ENCODE measurements at places on chromosomes 3 and 15.

DNA sequence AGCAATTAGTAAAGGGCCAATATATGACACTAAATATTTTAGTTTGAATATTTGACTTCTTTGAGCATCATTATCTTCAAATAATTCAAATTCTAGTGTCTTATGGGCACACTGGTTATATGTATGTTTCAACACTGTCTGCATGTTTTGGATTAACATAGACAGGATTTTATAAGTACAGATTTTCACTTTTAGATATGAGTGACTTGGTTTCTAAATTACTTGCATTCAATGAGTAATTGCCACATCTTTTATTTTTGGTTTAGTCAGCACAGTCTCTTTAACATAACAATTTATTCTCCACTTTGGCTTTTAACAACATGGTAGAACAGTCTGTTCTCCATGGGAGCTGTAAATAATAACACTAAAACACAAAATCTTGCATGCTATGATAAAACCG lies 674.8 kb downstream of the TBL1XR1 start:
- DNase-seq: no peak

GRCh38 chr3:149879872-149880271 lies 66.9 kb downstream of the RNF13 start:
- DNase-seq: peak; percentile 20

GRCh38 chr15:68874788-68875187 lies 54.1 kb upstream of the ANP32A start:
- DNase-seq: no peak

- DNase-seq: no peak
These were observed 598 bp upstream of the GMNC start for GRCh38 chr3:190863119-190863465.

GRCh38 chr3:52447512-52448355 lies 2.8 kb upstream of the SEMA3G start:
- DNase-seq: no peak

- DNase-seq: no peak
These were observed 3.0 kb upstream of the ZNF280D start for GRCh38 chr15:56736308-56736707.

DNA sequence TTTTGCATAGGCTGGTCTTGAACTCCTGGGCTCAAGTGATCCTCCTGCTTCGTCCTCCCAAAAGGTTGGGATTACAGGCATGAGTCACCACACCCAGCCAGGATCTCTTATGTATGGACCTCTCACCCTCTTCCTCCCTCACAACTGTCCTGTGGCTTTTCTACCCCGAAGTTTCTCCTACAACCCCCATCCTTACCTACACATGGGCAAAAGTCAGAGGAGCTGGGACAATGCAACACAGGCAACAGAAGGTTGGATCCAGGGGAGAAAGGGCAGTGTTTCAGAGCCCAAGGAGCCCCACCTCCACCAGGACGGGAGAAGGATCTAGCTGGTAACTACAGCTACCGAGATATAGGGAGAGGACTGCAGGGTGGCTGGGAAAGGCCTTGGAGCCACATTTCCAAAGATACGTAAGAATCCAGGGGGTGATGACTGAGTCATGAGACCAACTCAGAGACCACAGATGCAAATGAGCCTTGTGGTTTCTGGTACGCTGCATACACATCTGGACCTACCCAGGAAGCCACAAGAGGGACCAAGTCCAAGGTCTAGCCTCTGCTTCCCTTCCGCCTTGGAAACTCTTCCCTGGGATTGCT lies 13.6 kb downstream of the IGDCC4 start:
- DNase-seq: no peak

GRCh38 chr3:94887065-94887464 lies 824.2 kb downstream of the NSUN3 start:
- no peak for DNase-seq

GRCh38 chr3:53065841-53066480 lies 20.1 kb upstream of the SFMBT1 start:
- DNase-seq: no peak

DNA sequence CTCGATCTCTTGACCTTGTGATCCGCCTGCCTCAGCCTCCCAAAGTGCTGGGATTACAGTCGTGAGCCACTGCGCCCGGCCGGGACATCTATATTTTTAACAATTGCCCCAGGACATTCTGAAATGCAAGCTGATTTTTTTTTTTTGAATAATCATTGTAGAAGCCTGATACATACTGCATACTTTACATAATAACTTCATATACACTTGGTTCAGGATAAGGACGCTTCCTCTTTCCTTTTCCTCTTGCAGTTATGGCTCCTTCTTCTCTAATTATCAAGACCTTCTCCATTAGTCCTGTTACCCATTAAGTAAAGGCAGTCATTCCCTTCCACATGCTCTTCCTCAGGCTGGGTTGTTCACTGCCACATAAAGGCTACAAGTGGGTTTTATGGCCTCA lies 58.3 kb downstream of the SLCO3A1 start:
- no peak for DNase-seq

DNA sequence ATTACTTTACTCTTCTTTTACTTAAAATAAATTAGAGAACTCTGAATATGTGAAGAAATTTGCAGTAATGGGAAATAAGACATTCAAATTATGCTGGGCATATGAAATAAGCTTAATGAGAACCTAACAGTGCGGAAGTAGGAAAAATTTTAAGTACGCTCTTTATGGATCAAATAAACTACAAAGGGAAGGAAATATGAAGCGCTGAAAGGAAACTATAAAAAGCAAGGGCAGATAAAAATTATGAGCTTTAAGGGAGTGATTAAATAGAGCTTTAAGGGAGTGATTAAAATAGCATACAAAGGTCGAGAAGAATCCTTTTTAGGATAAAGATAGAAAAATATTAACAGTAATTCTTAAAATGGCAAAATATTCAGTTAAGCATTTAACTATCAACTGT lies 118.3 kb upstream of the AADACL2 start:
- DNase-seq: no peak

DNA sequence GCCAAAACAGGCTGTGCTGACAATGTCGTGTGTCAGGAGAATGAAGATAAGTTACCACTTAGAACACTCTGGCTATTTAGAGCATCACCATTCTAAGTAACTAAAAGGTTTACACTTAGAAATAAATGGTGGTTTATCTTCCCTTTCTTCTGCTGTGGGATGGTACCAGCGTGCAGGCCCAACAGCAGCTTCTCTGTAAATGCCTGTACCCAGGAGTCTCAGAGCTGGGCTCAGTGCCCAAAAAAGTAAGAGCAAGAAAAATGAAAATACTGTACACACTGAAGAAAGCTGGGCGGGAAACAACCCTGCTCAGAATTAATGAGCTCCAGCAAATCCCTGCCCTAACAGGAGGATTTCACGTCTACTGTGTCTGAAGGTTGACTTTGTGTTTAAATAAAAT lies 206.5 kb downstream of the MFSD1 start:
- DNase-seq: no peak

- DNase-seq: no peak
These were observed 46.3 kb upstream of the INSYN1 start for GRCh38 chr15:73799466-73799865.

GRCh38 chr15:22786868-22787698 lies 639 bp downstream of the NIPA1 start:
- peak; percentile 51 for DNase-seq

- no peak for DNase-seq
These were observed 43.5 kb upstream of the ALCAM start for GRCh38 chr3:105323274-105323599.

Measured in activated T-cell treated with anti-CD3 and anti-CD28 coated beads, Interleukin-2, amount 50 U/mL, for 1 hour (primary cell).